Activated gamma-delta T cell treated with anti-CD3 and anti-CD28 coated beads, Interleukin-2, amount 50 U/mL, for 16 hours (primary cell): ENCODE measurements at places on chromosomes 2 and 18.

DNA sequence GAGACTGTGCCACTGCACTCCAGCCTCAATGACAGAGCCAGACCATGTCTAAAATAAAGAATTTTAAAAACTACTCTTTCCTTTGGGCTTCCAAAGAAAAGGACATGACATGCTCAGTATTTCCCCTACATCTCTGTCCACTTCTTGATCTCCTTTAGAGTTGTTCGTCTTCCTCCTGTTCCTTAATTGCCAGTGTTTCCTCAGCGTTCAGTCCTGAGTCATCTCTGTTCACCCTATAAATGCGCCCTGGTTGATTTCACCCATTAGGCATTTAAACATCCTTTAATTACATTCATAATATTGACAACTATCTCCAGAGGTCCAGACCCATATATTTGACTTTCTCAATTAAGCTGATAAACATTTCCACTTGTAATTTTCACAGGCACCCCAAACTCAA lies 64.0 kb downstream of the AAK1 start:
- DNase-seq, result no peak

DNA sequence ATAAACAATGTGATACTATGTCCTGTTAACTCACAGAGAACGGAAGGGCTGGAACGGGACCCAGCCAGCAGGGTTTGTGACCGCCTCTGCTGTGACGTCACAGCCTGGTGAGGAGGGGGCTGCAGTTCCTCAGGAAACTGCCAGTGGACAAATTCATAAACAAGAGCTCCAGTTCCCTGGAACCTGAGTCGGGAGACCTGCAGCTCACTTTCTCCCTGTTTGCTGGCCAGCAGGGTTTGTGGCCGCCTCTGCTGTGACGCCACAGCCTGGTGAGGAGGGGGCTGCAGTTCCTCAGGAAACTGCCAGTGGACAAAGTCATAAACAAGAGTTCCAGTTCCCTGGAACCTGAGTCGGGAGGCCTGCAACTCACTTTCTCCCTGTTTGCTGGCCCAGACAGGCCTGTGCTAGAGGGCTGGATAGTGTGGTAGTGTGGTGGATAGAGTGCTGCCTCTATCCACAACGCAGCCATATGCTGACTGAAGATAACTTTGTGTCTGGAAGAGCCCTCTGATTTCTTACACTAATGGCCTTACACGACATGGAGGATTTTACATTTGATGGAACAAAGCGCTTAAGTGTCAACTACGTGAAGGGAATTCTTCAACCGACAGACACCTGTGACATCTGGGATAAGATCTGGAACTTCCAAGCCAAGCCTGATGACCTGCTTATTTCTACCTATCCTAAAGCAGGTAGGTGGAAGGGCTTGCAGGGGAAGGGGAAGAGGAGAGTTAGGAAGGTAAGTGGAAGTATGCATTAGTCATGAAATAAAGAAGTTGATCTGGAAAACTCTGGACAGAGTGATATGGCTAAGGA lies at the start of gene SULT1C4:
SULT1C4 (plus strand) TSS at position 140 of the 816 bp plus-strand sequence; CDS start at position 524, 384 bp downstream.
- no peak for DNase-seq

- DNase-seq, result no peak
Observed at GRCh38 chr18:80135136-80135535, 26.1 kb downstream of the ADNP2 start.

GRCh38 chr18:2513616-2514015 lies 57.7 kb downstream of the METTL4 start:
- no peak for DNase-seq

GRCh38 chr2:72325592-72326422 lies 178.1 kb upstream of the CYP26B1 start:
- DNase-seq, result no peak

DNA sequence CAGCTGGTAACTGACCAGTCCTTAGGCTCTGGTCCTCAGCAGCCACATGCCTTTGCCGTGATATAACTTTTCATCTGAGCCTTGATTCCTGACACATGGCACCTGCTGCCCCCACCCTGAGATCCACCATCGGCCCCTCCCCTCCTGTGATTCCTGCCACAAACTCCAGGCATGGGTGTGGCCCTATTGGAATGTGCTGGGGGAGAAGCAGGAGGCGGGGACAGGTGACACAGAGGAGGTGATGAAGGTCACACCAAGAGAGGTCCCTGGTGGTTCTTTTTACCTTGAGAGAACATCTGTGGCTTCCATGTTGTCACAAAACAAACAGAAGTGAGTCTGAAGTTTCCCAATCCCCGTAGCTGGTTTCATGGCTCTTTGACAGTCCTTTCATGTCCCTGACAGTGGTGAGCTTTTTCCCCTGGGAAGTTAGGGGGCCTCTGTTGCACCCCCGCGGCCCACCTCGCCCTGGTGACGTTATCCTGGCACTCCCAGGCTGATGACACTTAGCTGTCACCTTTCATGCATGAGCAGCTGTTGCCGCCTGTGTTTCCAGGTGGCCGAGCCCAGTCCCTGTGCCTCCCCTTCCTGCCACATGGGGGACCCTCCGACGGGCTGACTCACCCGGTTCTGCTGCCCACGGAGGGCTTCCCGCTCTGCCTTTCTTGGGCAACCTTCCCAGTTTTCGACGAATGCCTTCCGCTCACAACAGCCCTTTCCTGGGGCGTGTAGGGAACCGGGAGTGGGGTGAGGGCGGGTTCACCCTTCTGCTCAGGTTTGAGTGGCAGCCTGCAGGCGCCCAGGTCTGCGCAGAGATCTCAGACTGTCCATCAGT lies 66.3 kb upstream of the GLI2 start:
- DNase-seq, result no peak

DNA sequence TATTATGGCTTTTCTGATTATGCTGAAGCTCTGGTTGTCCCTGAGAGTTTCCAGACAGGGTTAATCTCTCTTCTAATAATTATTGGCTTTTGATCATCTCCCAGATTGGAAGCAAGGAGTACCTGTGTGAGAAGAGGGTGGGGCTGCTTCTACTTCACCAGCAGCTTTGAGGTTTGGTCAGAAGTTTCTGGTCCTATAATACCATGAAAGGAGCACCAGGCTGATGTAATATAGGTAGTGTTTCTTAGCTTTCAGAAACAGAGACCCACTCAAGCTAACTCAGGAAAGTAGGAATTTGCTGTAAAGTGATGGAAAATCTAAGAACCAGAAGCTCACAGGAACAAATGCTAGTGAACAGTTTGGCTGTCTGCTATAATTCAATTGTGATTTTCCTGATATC lies 57.6 kb downstream of the SGPP2 start:
- no peak for DNase-seq

DNA sequence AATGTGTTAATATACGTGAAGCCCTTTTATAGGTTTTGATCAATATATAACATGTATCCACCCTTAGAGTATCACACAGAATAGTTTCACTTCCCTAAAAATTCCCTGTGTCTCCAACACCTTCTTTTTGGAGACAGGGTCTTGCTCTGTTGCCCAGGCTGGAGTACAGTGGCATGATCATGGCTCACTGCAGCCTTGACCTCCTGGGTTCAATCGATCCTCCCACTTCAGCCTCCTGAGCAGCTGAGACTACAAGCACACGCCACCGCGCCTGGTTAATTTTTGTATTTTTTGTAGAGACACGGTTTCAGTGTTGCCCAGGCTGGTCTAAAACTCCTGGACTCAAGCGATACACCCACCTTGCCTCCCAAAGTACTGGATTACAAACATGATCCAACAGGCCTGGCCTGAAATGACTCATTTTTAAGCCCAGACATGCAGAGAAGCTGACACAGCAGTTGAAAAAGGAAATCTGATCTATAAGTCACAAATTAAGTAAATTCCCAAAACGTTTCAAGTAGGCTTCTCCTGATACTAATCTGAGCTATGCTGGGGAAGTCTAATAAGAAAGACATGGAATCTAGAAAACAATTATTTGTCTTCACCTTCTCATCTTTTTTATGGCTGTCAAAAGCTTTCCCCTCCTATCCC lies 2.9 kb downstream of the DUSP11 start:
- no peak for DNase-seq

DNA sequence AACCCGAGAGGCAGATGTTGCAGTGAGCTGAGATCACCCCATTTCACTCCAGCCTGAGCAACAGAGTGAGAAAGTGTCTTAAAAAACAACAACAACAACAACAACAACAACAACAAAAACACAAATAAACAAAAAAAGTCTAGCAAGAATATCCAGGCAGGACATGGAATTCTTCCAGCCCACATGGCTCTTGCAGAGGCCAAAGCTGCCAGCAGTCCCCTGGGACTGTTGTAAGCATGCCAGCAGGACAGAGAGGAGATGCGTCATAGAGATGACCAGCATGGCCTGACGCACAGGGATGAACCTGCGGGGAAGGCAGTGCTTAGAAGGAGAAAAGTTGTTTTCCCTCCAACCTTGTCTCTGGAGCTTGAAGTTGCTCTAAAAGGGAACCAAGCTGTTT lies 182.3 kb upstream of the PGAP1 start:
- no peak for DNase-seq

- no peak for DNase-seq
Observed at GRCh38 chr2:118980022-118980421, 38.0 kb downstream of the MARCO start.

- no peak for DNase-seq
Observed at GRCh38 chr2:172082944-172083627, 2.2 kb upstream of the DLX1 start.

GRCh38 chr2:88654714-88655113 lies 27.4 kb upstream of the EIF2AK3 start:
- DNase-seq, result no peak

- no peak for DNase-seq
Observed at GRCh38 chr2:25308599-25308998, 33.1 kb downstream of the DNMT3A start.

GRCh38 chr2:65264821-65265670 lies 37.4 kb downstream of the ACTR2 start:
- DNase-seq, result no peak

DNA sequence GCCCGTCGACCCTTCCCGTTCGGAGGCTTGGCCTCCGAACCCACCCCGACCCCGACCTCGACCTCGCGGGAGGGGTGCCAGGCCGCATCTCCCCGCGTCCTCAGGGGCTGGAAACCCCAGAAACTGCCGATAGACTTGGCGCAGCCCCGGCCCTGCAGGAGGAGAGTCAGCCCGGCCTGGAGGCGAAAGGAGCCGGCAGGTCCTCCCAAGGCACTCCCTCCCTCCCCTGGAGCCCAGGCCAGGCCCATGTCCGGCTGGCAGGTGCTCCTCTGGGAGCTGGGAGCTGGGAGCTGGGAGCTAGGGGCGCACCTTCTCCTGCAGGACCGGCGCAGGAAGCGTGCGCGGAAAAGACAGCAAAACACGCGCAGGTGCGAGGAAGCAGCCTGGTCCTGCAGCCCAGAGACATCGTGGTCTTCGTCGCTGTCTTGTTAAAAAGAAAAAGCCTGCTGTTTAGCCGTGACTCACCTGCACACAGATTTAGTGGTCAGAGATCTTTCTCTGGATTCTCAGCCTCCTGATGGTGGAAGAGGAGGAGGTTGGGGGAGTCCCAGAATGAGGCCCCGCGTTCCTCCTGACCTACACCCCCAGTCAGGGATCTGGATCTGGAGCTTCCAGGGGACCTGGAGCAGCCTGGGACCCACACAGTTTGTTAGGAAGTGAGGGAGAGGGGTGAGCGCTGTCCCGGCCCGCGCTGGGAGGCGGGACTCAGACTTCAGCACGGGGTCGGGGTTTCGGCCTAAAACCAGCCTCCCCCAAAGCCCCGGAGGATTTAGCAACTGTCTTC lies 660 bp upstream of the MBP start:
- DNase-seq, result no peak

DNA sequence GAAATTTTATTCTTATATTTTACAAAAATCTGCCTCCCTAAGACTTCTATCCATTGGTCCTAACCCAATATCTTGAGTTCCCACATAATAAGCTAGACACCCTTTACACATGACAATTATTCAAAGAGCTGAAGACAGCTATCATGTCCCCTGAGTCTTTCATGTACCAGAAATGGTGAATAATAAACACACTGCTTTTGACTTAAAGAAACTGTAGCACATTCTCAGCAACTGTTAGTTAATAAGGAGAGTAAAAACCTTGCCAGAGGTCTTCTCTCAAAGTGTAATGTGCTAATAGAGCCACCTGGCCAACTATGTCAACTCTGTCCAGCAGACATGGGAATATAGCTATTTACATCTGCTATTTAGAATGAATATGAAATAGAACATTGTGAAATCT lies 109.7 kb upstream of the ARL5A start:
- DNase-seq, result no peak

DNA sequence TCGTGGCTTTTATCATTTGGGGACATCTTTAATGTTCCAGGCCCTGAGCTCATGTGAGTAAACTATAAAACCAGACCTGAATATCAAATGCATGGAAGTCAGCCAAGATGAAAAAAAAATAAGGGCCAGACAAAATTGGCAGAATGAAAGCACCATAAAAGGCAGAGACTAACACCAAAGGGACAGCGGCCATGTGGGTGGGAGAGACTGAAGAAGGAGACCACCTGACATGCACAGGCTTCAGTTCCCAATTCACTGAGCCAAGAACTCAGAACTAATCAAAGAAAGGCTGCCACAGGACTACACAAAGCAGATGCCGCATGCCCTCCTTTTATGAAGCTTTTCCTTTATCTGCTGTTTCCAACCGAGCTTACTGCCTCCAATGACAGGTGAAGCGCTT lies 267.1 kb downstream of the RAD51AP2 start:
- DNase-seq, result no peak

GRCh38 chr2:190183539-190183938 lies 121.0 kb upstream of the MSTN start:
- DNase-seq, result no peak

DNA sequence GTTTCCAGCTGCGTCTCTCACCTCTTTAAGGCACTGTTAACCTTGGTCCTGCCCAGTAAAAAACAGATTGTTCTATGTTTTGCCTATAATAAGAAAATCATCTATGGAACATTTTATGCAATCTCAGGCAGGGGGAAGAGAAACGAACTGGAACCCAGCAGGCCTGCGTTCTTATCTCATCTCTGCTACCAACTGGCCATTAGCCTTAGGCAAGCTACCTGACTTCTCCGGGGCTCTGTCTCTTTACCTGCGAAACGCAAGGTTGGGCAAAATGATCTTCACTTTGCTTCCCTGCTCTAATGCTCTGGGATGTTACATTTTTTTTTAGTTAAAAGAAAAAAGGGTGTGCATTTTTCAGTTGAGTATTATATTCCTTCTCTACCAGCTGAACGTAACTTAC lies 70.5 kb upstream of the WIPF1 start:
- no peak for DNase-seq

- no peak for DNase-seq
Observed at GRCh38 chr2:237051861-237052260, 33.8 kb upstream of the COPS8 start.

DNA sequence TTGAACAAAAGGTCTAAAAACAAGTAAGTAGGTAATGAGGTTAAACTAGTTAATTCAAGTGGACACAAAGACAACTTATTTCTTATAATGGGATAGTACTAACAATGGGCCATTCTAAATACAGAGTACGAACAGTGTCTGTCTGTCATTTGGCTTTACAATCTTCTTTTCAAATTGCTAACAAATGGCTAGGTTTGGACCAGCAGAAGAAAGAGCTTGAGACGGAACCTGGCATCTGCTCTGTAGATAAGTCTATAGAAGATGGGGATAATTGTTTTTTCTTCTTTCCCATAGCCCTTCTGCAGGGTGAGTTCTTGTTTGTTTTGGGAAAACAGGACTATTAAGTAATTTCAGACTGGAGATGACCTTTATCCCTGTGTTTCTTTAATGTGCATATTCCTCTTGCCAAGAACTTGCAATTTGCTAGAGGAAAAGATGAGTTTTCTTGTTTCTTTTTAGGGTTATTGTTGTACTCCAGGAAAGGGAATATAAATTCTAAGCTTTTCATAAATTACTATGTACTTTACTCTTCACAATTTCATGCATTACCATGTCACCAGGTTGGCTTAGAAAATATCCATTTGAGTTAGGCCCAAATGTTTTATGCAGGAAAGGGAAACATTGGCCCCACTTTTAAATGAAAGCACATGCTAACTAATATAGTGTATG lies 500.5 kb upstream of the SYT4 start:
- DNase-seq, result no peak
